ENCODE measurements at places on chromosomes 7 and 10.

DNA sequence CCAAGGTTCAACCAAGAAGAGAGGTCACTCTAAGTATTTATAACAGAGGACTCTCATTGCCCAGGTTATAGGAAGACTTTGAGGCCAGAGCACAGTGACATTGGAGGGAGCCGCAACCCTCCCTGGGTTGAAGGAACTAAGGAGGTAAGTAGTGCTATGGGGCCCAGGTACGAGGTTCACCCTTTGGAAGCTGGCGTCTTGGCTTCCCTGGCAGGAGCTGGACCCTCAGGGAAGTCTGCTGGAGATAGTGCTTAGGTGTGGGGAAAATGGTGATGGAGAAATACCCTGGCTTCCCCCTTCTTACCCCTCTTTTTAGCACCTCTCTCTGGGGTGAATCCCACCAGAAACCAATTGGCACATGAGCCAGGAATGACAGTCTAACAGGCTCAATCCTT, 317.9 kb upstream of the ZNF32 start:
- no peak for DNase-seq

DNA sequence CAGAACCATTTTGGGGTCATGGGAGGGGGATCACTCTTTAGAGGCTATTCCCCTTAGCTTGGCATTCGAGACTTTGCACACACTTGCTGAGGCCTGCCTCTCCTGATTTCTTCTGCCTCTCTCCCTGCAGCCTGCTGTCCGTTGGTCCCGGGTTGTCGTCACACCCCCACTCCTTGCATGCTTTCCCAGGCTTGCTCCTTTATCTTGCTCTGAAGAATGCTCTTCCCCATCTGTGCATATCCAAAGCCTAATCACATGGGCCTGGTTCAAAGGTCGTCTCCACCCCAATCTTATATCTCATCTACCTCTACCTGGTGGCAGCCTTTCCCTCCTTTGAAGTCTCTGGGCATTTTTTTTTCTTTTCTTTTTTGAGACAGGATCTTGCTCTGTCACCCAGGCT, 24.3 kb upstream of the EMX2 start:
- no peak for DNase-seq

- no peak for DNase-seq
These were observed 89.5 kb downstream of the ANK3 start for GRCh38 chr10:60299961-60300883.

- DNase-seq, result no peak
These were observed 17.8 kb downstream of the VWC2 start for GRCh38 chr7:49791088-49791741.

DNA sequence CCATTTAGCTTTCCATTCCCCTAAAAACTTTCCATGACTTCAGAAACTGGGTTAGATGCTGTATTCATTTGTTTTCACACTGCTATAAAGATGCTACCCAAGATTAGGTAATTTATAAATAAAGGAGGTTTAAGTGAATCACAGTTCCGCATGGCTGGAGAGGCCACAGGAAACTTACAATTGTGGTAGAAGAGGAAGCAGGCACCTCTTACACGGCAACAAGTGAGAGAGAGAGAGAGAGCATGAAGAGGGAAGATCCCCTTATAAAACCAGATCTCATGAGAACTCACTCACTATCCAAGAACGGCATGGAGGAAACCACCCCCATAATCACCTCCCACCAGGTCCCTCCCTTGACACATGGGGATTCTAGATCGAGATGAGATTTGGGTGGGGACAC, 336.8 kb downstream of the TFEC start:
- no peak for DNase-seq

DNA sequence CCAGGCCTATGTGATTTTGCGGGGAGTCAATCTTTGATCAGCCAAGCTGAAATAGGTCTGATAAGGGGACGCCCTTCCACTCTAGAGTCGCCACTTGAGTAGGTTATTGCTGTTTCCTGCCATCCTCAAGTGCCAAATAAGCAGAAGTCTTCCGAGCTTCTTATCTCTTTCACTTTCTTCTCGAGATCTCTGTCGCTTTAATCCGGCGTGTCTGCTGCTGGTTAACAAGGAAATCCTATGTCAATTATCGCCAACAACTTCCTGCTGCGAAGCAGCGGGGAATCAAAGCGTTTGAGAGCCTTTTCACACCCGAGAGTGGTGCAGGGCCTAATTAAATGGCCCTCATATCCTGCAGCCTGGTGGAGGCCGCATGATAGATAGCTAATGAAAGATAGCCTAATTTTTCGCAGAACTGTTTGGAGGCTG, 215.9 kb downstream of the RAB11FIP2 start:
- DNase-seq, result no peak

- DNase-seq, result no peak
These were observed 17.0 kb upstream of the MMP21 start for GRCh38 chr10:125792342-125793300.

- no peak for DNase-seq
These were observed 6.3 kb downstream of the COL28A1 start for GRCh38 chr7:7529328-7529727.

GRCh38 chr10:116385994-116386809, 41.4 kb upstream of the PNLIPRP3 start:
- DNase-seq, result peak; percentile 3

GRCh38 chr7:22183522-22184280, 173.3 kb downstream of the RAPGEF5 start:
- DNase-seq, result no peak

DNA sequence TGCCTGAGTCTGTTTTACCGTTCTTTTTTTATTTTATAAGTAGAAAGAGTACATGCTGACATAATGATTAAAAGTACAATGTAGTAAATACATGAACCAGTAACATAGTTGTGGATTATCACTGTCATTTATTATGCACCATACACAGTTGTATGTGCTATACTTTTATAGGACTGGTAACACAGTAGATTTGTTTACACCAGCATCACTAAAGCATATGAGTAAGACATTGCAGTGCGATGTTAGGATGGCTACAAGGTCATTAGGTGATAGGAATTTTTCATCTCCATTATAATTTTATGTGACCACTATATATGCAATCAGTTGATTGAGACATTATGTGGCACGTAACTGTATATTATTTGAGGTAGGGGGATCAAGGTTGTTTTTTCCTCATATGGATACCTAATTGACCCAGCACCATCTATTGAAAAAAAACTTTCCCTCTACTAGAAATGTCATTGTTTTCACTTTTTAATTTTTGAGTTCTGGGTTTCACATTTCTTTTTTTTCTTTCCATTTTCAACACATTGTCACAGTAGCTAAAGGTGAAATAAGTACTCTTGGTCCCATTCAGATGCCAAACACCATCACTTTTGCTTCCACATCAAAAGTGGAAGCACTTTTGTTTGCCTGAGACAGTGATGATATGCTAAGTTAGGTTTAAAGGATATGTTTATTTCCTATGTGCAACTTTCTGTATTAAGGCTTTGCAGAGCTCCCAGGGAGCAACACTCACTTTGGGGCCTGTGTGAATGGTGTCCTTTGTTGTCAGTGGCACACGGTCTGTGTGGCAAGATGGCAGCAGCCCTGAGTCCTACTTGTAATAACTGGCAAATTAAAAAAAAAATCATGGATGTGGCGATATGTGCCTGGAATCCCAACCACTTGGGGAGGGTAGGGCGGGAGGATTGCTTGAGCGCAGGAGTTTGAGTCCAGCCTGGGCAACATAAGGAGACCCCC, 17.1 kb downstream of the UBE2D1 start:
- DNase-seq, result no peak

GRCh38 chr7:54969208-54969967, 49.4 kb upstream of the EGFR start:
- no peak for DNase-seq

DNA sequence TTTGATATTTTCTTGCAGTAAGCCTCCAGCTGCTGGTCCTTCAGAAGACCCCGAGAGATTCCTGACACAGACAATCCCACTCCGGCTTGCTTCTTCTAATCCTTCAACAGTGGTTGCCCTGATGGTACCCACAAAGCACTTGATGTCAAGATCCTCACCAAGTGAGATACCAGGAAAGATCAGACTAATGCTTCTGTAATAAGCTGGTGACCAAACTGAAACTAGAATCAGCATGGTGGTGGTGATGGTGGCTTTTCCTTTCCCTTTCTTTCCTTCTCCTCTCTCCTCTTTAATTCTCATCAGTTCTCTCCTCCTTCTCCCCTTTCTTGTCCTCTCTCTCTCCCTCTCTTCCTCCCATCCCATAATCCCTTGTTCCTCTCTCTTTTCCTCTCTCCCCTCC, 25.8 kb upstream of the CASD1 start:
- no peak for DNase-seq

- no peak for DNase-seq
These were observed 121.3 kb downstream of the ADCY1 start for GRCh38 chr7:45695249-45695995.

GRCh38 chr10:11035301-11035991, 17.8 kb downstream of the CELF2 start:
- no peak for DNase-seq

DNA sequence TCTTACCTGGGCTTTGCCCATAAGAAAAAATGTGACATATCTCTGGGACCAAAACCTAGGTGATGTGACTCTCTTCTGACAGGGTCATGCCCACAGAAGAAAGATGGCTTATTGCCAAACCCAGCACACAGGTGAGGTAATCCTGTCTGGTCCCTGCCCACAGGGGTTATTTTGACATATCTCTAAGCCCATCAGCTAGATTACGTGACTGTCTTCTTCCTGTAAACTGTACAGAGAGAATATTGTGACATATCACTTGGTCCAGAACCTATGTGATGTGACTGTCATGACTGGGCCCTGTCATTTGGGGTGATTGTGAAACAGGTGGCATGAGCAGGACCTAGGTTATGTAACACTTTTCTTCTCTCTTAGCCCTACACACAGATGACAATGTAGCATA, 48.8 kb upstream of the ZNF680 start:
- no peak for DNase-seq

DNA sequence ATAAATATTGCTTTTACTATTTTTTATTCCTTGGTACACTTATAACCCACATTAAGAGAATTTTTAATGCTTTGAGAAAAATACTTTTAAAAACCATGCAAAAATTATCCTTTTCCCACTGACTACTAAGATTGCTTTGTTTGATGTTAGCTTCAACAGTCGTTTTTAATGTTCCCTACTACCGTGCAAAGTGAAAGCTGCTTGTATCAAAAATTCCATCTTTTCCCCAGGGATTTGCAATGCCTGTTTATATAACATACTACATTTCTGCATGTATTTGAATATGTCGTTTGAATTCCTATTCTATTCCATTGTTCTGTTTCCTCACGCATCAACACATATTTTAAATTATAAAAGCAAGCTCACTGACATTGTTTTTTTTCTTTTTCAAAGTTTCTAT, 54.4 kb downstream of the TFPI2 start:
- DNase-seq, result no peak

DNA sequence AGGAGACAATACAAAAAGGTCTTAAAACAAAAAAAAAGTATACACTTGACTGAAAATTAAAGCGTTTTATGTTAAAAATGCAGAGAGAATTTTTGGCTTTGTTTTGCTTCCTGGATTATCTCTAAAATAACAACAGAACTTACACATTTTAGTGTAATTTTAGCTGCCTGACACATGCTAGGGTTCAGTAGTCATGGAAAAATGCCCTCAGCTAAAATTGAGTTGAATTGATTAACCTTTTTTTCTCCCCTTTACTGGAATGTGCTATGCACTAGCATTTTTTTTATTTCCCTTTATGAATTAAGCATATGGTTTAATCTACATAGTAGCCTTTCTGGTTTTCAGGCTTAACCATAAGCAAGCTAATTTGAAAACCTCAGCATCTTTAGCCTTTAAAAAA, 89.9 kb downstream of the ZNF277 start:
- DNase-seq, result no peak

DNA sequence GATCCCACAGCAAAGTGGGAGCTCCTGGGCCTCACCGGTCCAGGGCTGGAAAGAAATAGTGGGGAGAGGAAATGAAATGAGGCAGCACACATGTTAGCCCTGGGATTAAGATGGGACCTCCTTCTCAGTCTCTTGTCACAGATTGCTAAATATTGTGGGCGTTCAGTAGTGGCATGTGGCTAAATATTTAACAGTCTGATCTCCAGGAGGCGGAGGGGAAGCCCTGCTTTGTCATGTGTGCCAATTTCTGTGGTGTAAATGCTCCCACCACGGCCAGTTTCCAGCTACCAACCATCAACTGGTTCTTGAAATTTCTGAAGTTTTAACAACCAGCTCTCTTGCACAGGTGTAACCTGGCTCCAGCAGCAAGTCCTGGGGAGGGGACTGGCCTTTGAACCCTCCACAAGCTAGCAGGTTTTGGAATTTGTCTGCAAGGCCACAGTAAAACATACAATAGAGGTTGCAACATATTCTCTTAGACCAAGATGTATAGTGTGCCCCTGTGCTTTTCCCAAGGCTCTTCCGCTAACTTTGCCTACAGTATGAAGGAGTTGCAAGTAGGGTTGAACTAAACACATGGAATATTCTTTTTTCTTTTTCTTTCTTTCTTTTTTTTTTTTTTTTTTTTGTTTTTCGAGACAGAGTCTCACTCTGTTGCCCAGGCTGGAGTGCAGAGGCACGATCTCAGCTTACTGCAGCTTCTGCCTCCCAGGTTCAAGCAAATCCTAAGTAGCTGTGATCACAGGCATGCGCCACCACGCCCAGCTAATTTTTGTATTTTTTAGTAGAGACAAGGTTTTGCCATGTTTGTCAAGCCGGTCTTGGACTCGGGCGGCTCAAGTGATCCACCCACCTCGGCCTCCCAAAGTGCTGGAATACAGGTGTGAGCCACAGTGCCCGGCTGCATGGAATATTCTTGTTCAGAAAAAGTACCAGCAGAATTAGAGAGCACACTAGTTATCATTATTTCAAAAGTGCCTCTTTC, 103.1 kb upstream of the PCBD1 start:
- DNase-seq, result no peak

DNA sequence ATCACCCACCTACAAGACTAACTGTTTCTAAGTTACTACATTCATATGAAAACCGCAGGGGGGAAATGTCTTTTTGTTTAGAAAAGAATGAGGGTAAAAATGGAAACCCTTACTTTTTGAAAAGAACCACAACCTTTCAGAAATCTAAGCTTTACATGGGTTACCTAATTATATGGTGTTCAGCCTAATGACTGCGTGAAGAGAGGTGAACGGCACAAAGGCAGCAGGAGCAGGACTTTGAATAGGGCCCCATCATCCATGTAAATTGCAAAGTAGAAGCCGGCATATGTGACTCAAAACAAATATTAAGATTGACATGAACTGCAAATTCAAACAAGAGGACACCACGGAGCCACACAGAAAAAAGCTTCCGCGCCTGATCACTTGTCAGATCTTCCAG, 25.1 kb downstream of the NEBL start:
- no peak for DNase-seq

All from AG04449 (cell line).